ENCODE measurements at places on chromosomes 5 and 9.

DNA sequence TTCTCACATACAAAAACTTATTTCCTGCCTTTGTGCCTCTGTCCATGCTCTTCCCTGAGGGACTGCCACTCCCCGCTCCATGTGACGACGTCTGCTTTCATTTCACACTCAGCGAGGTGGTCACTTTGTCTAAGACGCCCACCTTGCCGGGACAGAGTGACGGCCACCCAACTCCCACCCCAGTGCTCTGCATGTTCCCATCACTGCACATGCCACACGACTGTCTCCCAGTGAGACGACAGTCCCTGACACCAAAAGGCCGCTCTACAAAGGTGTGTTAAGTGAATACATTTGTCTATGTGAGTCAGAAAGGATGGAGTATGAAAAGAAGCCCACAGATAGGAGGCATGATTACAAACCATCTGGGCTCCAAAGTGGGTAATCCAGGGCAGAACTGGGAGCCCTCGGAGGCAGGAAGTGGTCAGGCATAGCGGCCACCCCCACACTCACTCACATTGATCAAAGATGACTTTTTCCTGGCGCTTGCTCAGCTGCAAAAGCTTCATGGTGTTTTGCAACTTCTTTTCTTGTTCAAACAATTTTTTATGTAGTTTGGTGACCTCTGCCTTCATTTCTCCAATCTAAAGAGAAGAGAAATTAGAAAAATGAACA lies 185.8 kb downstream of the CDK5RAP2 start:
- DNase-seq: peak; percentile 58

GRCh38 chr5:25764733-25765132 lies 1120.0 kb upstream of the CDH10 start:
- DNase-seq: no peak

DNA sequence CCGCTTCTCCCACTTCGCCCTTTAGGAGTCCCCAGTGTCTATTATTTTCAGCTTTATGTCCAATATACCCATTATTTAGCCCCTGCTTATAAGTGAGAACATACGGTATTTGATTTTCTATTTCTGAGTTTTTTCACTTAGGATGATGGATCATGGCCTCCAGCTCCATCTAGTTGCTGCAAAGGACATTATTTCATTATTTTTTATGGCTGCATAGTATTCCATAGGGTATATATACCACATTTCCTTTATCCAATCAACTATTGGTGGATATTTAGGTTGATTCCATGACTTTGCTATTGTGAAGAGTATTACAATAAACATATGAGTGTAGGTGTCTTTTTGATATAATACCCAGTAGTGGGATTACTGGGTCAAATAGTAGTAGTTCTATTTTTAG lies 162.9 kb downstream of the FER start:
- DNase-seq: no peak

DNA sequence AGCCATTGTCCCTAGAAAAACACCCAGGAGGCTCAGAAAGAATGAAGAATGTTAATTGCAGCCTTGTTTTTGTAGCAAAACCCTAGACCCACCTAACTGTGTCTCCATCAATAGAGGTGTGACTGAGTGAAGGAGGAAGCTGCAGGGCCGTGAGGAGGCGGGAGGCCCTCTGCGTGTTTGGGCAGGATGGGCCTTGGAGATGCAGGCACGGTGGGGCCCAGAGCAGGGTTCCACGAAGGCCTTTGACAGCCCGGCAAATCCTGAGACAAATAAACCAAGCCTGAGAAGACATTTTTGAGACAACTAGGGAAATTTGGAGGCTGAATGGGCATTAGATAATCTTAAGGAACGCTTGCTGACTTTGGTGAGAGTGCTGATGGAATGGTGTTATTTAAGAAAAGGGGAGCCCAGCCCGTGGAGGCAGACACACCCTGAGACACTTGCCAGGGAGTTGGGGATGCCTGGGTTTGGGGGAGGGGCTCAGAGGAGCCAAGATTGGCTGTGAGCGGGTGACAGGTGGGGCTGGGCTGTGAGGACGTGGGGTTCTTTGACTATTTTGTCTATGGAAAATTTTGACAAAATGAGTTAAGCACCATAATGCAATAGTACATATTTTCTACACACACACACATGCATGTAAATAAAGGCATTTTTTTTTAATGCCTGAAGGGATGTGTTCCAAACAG lies 48.8 kb downstream of the BARX1 start:
- no peak for DNase-seq

DNA sequence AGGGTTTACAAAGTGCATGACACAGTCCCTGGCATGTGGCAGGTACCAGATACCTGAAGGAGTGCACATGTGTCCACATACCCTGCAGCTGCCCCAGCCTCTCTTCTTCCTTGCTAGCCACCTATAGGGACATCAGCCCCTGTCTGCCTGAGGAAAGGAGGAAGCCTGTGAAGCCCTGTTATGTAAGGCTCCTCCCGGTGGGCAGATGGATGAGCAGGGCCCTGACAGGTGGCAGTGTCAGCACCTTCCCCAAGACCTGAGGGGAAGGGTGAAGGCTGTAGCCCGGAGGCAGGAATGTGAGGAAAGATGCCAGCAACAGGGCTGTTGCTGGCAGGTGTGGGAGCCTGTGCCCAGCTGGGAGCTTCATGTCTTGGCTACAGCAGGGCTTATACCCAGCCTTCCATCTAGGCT lies 21.7 kb downstream of the TCF7 start:
- no peak for DNase-seq

DNA sequence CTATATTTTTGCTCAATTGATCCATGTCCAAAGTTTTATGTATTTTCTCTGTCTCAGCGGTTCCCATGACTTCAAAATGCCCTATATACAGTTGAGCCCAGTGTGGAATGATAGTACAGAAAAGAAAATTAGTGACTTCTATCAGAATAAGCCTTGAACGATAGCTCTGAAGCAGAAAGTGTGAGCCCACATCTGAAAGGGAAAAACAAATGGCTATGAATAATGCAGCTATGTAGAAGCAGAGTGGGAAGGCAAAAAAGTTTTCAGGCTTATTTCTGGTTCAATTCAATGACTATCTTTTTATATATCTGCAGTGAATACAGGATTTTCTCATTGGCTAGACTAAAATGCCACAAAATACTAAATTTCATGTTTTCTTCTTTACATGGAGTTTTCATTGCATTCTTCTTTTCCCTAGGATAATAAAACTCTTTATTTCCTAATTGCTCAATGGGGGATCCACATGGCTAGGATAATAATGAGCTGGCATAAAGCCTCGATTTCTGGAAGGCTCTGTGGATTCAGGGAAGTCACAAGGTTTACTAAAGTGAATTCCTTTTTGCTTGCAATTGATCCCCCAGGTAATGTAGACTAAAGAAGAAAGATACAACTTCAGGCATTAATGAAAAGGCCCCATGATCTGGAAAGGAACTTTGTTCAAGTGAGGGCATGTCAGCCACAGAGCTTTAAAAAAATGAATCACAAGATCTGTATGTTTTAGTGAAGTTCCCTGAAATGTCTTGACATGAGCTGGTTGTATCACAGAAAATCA lies 377.0 kb upstream of the RIOK2 start:
- DNase-seq: no peak

- DNase-seq: no peak
These were observed 44.3 kb downstream of the CAMK2A start for GRCh38 chr5:150245111-150245789.

- DNase-seq: no peak
These were observed 145.4 kb downstream of the BNC2 start for GRCh38 chr9:16725066-16725465.

GRCh38 chr9:7622481-7622880 lies 177.1 kb downstream of the DMAC1 start:
- no peak for DNase-seq

GRCh38 chr9:91407580-91408318 lies 15.9 kb downstream of the NFIL3 start:
- DNase-seq: no peak

GRCh38 chr9:105858877-105859276 lies 164.5 kb downstream of the TMEM38B start:
- DNase-seq: no peak

GRCh38 chr5:69113851-69114250 lies 20.0 kb downstream of the SLC30A5 start:
- no peak for DNase-seq

DNA sequence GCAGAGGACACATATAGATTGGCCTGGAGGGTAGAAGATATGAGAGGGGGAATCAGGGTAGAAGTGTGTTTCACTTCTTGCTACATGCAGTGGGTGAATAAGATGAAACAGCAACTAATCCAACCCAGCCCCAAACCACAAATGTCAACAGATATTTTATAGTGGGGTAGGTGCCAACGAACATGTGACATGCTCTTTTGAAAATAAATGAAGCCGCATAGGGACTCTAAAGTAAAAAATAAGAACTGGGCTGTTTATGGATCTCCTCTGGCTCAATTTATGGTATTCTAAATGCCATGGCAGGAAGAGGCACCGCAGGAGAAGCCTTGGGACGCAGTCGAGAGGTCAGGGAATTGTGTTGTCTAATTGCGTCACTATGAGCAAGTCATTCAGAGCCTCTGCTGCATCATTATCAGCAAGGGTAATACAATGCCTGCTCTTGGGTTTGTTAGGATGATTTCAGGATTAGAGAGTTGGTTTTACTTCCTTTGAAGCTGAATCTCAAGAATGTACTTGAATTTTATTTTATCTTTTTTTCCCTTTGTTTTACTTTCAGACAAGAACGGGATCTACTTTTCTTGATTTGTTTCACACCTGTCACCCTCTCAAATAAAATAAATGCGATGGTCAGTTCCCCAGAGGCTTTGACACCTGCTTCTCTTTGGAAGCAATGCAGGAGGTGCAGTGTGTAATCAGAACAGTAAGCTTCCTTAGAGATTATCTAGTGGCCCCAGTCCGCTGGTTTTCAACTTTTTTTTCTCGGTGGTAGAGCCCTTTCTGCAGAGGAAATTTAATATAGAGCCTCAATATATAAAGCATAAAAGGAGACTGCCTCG lies 375.6 kb upstream of the CLINT1 start:
- DNase-seq: no peak

GRCh38 chr5:8892926-8893325 lies 652.9 kb downstream of the SEMA5A start:
- no peak for DNase-seq

DNA sequence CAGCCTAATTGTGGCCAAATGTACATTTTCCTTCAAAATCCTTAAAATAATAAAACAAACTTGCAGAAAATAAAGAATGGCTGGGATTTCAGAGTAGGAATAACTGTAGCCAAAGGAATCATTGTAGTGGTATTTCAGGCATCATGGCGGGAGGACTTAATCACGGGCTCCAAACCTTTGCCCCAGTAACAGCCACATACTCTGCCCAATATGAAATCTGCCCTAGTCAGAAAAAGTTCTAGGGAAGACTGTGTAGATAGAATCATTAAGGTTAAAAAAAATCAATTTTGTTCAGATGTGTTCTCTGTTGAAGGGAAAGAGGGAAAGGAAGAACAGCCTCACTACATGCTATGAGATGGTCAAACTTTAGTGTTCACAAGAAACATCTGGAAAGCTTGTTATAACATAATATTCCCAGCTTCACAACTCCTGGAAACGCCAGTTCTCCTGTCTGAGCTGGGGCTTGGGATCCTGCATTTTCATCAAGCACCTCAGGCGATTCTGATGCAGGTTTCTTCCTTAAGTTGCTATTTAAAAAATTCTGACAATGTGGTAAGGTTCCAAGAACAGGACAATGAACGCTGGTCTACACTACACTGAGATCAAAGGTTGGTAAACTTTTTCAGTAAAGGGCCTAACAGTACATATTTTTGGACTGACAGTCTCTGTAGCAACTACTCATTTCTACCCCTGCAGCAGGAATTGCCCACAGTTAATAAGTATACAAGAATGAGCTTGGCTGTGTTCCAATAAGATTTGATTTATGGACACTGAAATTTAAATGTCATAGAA lies 87.9 kb downstream of the CEMIP2 start:
- no peak for DNase-seq

- DNase-seq: peak; percentile 49
These were observed 20.0 kb upstream of the CREBRF start for GRCh38 chr5:173035904-173036707.

DNA sequence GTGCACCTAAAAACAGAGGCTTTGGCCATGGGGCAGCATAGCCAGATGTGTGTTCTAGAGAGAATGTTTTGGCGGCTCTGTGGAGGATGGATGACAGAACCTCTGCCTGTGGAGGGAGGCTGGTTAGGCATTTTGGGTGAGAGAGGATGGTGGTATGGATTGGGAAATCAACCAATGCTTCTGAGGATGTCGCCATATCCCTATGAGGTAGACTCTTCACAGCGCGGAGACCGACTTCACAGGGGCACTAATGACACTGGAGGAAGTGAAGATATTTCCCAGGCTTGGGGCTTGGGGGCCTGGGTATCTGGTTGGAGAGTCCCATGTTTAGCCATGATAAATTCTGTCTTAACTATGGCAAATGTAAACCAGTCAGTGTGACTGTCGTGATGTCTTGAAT lies 140.6 kb upstream of the KLF4 start:
- no peak for DNase-seq

DNA sequence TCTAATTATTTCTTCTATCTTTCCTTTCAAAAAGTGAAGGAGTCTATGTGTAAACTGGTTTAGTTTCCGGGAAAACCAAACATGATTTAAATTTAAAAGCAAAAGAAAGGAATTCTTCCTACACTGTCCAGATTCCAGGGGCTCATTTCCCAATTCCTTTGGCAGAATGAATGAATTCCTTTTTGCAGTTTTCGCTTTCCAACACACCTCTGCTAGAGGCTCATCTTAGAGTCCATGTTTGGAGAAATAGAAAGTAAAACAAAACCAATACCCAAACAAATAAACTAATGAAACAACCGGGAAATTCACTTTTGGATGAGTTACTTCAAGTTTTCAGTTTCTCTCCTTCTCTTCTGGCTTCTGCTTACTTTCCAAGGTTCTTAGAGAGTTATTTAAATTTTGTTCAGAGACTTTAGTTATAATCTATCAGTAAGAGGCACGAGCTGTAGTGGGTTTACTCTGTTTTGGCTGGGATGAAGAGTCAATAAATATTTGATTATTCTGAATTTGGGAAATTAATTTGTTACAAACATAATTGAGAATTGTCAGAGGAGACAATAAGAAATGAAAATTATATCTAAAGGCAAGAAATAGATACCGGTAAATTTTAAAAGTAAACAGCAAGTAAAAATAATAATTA lies 365.0 kb upstream of the CDH9 start:
- no peak for DNase-seq

Measured in activated T-cell treated with anti-CD3 and anti-CD28 coated beads for 48 hours (primary cell).